H7 (cell line): ENCODE measurements at places on chromosomes 12 and 14. TPM values are rescaled to one million over a fixed set of nuclear protein-coding genes. Genes with fewer than 3 reads are reported as not detected.
A peak's percentile ranks its signal among the peaks of the same experiment; 100 is the strongest.

DNA sequence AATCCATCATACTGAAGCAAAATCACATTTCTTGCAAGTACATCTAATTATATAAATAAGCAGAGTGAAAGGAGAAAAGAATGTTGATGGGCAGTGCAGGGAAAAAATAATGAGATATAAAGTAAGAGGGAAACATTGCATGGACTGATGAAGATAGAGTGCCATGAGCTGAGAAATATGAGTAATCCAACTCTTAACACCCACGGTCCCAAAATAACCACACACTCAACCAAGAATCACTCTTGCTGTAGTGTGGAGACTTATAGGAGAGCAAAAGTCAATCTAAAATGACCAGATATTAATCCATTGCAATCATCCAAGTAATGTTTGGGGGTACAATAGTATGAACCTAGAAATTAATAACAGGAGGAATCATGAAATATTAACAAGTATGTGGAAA, 40.2 kb downstream of the MYF5 start:
- no peak for DNase-seq

- DNase-seq, result peak; percentile 79
Measured at GRCh38 chr12:113461666-113462065, 10.0 kb downstream of the LHX5 start.

GRCh38 chr14:97074856-97075255, 277.7 kb downstream of the VRK1 start:
- DNase-seq, result no peak

GRCh38 chr12:66979251-66979650, 289.9 kb upstream of the CAND1 start:
- no peak for DNase-seq

GRCh38 chr12:11876307-11876706, 194.4 kb upstream of the BCL2L14 start:
- no peak for DNase-seq

DNA sequence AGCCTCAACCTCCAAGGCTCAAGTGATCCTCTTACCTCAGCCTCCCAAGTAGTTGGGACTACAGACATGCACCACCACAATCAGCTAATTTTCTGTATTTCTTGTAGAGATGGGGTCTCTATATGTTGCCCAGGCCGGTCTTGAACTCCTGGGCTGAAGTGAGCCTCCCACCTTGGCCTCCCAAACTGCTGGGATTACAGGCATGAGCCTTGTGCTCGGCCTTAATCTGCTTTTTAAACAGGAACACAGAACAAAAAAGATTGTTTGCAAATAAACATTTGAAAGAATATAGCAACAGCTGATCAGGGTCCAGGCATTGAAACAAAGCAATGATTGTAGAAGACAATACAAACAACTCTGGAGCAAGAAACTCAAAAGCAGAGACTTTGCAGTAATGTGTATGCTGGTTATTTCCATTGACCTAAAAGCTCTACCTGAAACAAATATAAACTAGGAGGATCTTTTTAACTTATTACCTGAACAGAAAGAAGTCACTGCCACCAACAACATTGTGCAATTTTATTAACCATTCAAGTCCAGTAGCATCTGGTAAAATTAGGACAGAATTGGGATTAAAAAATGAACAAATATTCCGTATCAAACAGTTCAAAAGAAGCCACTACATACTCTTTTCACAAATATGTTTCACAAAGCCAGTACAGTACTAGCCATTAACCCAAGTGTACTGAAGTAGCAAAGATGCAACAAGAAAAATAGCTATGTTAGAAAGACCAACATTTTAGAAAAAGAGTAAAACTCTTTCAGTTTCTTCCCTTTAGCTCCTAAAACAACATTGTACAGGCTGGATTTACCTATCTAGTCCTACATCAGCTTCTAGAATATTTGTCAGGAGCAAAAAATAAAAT, 14.2 kb downstream of the AMN1 start:
- DNase-seq, result no peak

DNA sequence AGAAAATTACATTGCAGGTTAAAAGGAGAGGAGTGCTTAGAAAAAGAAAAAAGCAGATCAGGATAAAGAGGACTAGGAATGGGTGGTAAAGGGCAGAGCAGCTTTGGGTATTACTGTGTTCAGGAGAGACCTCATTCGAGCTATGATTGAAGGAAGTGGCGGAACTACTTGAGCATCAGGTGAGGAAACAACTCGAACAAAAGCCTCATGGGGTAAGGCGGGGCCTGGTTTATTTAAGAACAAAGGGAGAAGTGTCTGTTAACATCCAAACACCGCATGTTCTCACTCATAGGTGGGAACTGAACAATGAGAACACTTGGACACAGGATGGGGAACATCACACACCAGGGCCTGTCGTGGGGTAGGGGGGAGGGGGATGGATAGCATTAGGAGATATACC, 444.6 kb upstream of the CCDC196 start:
- no peak for DNase-seq

GRCh38 chr12:93419388-93420034, 22.2 kb downstream of the UBE2N start:
- DNase-seq, result no peak

DNA sequence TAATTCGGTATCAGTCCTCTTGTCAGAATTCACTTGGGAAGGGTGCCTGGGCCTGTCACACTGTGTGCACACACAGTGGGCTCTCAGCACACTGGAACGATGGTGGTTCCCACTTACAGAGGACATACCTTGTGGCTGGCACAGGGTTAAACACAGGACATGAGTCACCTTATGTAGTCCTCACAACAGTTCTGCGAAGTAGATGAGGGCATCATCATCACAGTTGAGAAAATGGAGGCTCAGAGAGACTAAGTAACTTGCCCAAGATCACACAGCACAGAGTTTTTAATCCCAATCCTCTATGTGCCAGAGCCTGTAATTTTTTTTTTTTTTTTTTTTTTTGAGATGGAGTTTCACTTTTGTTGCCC, 90.7 kb downstream of the NINJ2 start:
- no peak for DNase-seq

GRCh38 chr12:80038062-80038560, 61.2 kb upstream of the OTOGL start:
- no peak for DNase-seq

DNA sequence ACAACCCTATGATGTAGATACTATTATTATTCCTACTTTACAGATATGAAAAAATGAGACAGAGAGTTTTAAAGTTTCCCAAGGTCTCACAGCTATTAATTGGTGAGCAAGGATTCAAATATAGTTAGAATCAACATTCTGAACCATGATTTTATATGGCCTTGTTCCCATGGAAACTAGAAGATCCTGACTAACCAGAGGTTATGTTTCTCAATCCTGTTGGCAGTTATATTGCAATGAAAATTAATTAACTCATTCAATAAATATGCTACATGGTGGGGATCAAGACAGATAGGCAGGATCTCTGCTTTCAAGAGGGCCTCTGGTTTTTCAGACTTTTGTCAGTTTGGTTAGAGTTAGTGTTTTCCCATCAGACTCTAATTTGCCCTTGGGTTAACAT, 9.3 kb upstream of the FUT8 start:
- no peak for DNase-seq

DNA sequence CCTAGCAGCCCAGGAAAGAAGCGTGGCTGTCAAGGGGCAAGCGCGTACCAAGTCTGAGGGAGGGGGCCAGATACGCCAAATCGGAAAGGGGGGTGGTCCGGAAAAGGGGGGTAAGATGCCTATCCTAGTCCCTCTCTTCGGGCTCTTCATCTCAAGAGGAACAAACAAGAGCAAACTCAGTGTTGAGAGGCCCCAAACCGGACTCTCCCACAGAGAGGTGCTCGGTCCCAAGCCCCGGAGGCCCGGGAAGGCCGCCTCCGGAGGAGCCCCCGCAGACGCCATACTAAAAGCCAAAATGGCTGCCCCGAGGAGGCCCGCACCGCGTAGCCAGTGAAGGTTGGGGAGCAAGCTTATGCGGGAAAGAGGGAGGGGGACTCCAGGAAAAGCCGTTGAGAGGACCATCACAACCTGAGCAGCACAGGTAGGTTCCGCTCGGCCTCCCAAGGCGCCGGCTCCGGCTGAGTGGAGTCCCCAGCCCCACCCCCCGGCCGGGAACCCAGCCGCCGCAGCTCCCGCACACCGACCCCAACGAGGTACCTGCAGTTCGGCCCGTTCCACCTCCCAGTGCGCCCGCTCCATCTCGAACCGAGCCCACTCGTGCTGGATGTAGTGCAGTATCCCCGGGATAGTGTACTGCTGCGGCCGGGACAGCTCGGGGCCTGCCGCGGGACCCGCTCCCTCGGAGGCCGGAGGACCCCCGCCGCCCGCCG, at the start of gene AP4S1:
Gene AP4S1 (plus strand): TSS at position 283 of the 710 bp plus-strand sequence. CDS start 40,548 bp downstream, outside the sequence.
- peak; percentile 75 for DNase-seq

GRCh38 chr12:124358572-124358971, 63.7 kb downstream of the RFLNA start:
- no peak for DNase-seq

DNA sequence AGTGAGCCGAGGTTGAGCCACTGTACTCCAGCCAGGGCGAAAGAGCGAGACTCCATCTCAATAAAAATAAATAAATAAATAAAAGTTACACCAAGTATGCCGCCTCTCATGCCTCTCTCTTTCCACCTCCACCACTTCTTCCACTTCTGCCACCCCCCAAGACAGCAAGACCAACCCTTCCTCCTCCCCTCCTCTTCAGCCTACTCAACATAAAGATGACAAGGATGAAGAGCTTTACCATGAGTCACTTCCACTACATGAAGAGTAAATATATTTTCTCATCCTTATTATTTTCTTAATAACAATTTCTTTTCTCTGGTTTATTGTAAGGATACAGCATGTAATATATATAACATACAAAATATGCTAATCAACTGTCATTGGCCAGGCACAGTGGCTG, 3.6 kb upstream of the TMED2 start:
- DNase-seq, result no peak

DNA sequence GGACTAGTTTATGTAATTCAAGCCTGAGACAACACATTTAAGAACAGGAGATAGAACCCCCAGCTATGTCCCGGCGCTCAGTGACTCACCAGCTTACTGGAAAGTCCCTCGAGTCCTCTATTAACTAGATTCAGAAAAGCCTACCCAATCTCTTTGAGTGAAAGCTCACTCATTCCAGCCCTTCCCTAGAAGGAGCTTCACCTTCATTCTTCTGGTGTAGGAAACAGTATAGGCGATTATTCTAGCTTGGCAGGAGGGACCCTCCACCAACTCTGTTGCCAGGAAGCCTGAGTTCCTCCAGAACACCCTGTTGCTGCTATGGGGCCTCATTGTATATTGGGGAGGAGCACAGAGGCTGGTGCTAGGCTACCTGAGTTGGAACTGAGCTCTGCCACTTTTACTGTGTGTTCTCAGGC, 57.2 kb upstream of the AEBP2 start:
- DNase-seq, result peak; percentile 74

DNA sequence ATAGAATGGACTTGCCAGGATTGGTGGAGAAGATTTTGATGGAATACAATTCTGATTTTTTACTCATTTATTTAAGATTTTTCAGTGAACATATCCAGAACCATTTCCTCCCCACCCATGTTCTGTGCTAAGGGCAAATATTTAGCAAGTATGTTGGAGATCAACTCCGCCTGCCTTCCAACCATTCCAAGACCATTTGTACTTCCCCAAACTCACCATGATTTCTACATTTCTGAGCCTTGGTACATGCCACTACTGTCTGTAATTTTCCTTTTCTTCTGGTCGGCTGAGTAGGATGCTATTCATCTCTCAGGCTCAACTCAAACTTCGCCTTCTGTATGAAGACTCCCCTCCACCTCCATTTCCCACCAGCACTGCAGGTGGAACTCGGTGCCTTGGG, 150.6 kb downstream of the NTF3 start:
- no peak for DNase-seq

DNA sequence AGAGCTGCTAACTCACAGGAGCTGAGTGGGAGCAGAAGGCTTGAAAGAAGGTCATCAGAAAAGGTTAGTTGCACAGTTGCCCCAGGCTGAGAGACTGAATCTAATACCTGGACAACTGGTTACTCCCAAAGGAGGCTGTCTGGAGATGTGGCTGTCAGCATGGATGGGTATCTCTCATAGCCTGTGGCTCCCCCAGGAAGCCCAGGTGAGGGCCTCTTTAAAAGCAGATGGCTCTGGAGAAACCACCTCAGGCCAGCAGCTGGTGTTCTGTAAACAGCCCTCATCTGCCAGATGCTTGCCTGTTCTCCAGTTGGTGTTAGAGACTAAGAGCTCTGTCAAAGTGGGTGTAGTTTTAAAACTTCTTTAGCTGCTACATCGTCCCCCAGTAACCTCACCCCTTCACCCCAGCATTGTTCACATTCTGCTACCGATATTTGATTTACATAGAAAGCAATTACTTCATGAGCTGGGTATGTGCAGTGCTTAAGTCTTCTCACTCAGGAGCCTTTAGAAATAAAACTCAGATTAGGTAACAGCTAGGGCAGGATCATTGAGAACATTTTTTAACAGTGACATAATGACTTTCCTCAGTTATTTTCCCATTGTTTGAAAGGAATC, 25.8 kb downstream of the DACT1 start:
- DNase-seq, result no peak

- DNase-seq, result no peak
Measured at GRCh38 chr14:62674563-62675237, 370.6 kb downstream of the KCNH5 start.

GRCh38 chr12:103930787-103931735, 851 bp downstream of the HSP90B1 start:
- no peak for DNase-seq

GRCh38 chr12:121530600-121531355, 50.0 kb downstream of the KDM2B start:
- DNase-seq, result no peak

DNA sequence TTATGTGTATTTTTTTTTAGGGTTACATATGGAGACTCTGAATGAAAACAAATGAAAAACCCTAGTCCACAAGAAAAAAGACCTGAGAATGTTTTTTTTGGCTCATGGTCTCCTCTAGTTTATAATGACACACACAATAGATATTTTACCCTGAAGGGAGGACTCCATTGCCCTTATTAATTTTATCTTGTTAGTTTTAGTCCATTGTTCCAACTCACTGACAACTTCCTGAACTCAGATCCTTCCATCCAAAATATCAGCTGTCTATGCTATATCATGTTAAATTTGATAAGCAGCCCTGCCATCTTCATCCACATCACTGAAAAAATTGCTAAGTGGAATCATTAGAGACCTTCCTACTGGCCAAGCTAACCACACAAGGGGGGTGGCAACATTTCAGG, 232.1 kb downstream of the MON2 start:
- no peak for DNase-seq

- peak; percentile 17 for DNase-seq
Measured at GRCh38 chr12:47991106-47992061, 12.9 kb downstream of the COL2A1 start.

GRCh38 chr12:131112021-131112420, 158.3 kb downstream of the ADGRD1 start:
- DNase-seq, result no peak

- no peak for DNase-seq
Measured at GRCh38 chr12:14681625-14682024, 14.8 kb downstream of the GUCY2C start.

GRCh38 chr14:94408546-94409095, 20.2 kb upstream of the SERPINA1 start:
- DNase-seq, result no peak

ZNF891 gene
- 0.55 and 0.96 TPM in 2 replicates for total RNA-seq

SLCO1C1 gene
- total RNA-seq, result 2.0 TPM in 1 of 2 replicates, not detected in the other

ATN1 gene
- 11.4 and 13.4 TPM in 2 replicates for total RNA-seq

CD163L1 gene
- 0.17 and 0.22 TPM in 2 replicates for total RNA-seq

CPNE8 gene
- total RNA-seq, result 10.9 and 12.4 TPM in 2 replicates

C12orf54 gene
- total RNA-seq, result not detected in 2 replicates

DIO2 gene
- not detected in 2 replicates for total RNA-seq

RPGRIP1 gene
- total RNA-seq, result 0.11 and 0.14 TPM in 2 replicates

OVCH1 gene
- total RNA-seq, result not detected in 2 replicates

MANSC1 gene
- total RNA-seq, result 0.94 and 2.3 TPM in 2 replicates

OTOGL gene
- total RNA-seq, result 0.22 and 0.31 TPM in 2 replicates

LTB4R2 gene
- 4.8 and 7.8 TPM in 2 replicates for total RNA-seq

KRT72 gene
- not detected in 2 replicates for total RNA-seq

CHGA gene
- 13.0 and 20.6 TPM in 2 replicates for total RNA-seq

SIX4 gene
- 24.7 and 25.8 TPM in 2 replicates for total RNA-seq

ASCL1 gene
- 0.07 TPM in 1 of 2 replicates, not detected in the other for total RNA-seq

FBXO33 gene
- 13.1 and 13.4 TPM in 2 replicates for total RNA-seq
